ENCODE measurements at places on chromosomes 3 and 15. TPM values are rescaled to one million over a fixed set of nuclear protein-coding genes. Genes with fewer than 3 reads are reported as not detected.

GRCh38 chr3:197197334-197197733 is 101.1 kb downstream of the DLG1 start:
- DNase-seq = no peak

- no peak for DNase-seq
Measured at GRCh38 chr15:69559440-69560190, 107.0 kb downstream of the RPLP1 start.

DNA sequence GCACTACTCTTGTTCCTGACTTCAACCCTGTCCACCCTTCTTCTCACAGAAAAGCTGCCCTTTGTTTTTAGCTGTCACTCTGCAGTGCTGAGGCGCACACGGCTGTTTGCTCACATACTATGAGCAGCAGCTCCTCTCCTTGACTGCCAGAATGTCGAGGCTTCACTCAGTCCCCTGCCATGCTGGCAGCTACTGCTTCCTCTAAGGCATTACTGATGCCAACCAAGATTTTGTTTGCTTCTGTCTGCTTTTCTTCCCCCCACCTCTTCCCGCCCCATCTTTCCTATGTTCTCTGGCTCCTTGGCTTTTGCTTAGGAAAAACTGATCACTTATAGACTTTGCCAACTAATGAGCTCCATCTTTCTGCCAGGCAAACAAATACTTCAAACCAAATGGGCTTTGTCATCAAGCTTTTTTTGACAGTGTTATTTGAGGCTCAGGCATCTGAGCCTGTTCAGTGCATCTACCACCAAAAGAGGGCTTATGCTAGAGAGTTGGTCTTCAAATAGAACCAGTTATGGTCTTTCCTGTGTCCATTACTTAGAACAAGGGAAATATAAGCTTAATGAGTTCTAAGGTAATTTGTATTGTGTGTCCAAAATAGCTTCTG is 81.0 kb downstream of the FBXL2 start:
- DNase-seq = no peak

DNA sequence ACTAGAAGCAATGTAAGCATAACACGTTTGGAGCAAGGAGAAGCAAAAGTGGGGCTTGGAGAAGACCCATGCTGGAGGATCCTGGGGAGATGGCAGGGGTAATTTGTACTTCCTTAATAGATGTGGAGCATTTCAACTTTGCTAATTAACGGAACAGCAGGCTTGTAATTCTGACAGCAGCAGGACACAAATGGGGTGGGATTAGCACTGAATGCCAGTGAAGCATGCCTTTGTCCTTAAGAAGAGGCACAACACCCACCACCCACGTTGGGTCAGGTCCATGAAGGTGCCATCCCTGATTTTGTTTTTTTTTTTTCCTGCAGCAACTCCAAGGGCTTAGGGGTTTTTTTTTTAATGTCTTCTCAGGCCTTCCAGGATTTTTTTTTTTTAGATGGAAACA is 231.9 kb upstream of the ROPN1 start:
- DNase-seq = no peak

DNA sequence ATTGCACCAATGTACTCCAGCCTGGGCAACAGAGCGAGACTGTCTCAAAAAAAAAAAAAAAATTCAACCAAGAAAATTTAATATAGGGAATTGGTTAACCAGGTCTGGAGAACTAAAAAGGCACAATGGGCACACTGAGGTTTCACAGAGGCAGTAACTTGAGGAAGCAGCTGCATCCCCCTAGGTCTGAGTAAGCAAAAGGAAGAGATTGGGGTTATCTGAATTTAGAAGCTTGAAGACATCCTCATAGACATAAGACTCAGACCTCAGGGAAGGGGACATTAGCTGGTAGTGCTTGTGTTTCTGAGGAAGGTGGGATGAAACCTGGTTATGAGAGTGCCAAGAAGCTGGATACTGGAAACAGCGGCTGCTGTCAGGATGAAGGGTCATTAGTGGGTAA is 50.1 kb upstream of the LEKR1 start:
- DNase-seq = no peak

DNA sequence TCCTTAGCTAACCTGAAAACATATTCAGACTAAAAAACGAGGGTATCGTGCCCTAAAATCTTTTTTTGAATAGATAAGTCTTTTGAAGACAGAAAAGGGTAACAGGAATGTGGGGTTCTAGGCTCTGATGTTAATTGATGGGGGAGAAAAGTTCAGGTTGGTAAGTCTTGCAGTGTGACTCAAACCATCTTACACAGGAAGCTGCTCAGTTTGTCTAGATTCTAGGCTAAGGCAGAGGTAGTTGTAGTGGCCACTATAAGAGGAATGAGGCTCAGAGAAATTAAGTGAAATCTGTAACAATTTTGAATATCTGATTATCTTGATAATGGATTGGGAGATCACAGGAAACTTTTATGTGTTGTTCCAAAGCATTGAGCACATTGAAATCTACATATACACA is 267.9 kb downstream of the PDCD6IP start:
- DNase-seq = no peak

- no peak for DNase-seq
Measured at GRCh38 chr3:30893678-30894325, 659 bp downstream of the GADL1 start.

- DNase-seq = no peak
Measured at GRCh38 chr15:52352086-52352485, 56.5 kb upstream of the MYO5C start.

GRCh38 chr3:99013777-99014315 is 112.4 kb upstream of the DCBLD2 start:
- no peak for DNase-seq

DNA sequence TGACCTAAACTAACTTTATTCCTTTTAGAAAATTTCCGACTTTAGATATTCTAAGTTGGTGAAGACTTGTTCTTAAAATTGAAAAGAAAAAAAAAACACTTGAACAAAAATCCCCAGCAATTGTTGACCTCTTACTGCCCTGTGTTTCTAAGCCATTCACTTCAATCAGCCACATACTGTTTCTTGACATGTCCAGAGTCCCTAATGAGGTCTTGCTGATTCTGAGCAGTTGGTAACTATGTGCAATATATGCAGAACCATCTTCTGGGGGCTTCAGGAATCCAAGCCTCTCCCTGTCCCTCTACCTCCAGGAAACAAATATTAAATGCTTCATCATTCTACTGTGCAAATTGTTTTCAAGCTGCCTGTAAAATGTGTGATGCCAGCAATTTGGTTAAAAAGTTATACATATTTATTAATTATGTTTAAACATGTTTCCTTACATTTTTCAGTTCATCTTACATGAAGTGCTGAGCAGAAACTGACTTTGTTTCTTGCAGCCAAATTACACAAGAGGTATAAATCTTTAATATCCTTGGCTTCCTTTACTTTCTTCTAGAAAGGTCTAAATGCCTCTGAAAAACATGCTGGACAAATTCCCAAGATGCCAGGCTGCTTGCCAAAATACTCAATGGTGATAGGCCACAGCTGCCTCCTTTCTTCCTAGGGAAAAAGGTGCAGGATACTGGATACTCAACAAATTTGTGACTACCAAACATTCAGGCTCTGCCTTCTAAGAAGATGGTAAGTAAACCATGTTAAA is 19.8 kb upstream of the GYG1 start:
- no peak for DNase-seq

GRCh38 chr15:77481670-77482069 is 61.0 kb downstream of the HMG20A start:
- DNase-seq = no peak

- no peak for DNase-seq
Measured at GRCh38 chr3:183247011-183247589, 6.0 kb upstream of the B3GNT5 start.

TMA7 gene
- total RNA-seq = 239 TPM

ADAMTS9 gene
- 136 TPM for total RNA-seq

MED12L gene
- total RNA-seq = 0.16 TPM

ILDR1 gene
- total RNA-seq = not detected

LSAMP gene
- 2.4 TPM for total RNA-seq

Measured in omental fat pad (tissue), 4 donors.